Spleen (tissue), 13 donors: ENCODE measurements at places on chromosomes 1 and 21. TPM values are rescaled to one million over a fixed set of nuclear protein-coding genes. Genes with fewer than 3 reads are reported as not detected.

DNA sequence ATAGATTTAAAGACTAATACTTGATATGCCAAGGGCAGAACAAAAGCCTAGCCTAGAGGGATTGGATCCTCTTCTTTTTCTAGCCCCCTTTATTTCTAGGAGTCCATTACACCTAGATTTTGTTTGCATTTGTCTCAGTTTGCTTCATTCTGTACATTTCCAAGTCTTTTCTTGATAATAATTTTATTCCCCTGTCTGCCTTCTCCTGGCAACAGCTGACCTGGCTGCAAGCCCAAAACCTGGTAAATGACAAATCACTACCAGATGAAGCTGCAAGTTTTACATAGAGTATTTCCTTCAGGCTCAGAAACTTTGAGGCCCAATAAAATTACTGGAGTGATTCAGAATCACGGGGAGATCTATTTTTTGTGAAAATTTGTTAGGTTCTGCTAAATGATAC, 36.5 kb upstream of the LHX8 start:
- no peaks in the 10 kb centered on the region for H3K27me3 ChIP-seq
- no peak overlapping the region for H3K27ac ChIP-seq
- H3K4me1 ChIP-seq, result no peaks in the 10 kb centered on the region
- H3K4me3 ChIP-seq, result no peak overlapping the region

DNA sequence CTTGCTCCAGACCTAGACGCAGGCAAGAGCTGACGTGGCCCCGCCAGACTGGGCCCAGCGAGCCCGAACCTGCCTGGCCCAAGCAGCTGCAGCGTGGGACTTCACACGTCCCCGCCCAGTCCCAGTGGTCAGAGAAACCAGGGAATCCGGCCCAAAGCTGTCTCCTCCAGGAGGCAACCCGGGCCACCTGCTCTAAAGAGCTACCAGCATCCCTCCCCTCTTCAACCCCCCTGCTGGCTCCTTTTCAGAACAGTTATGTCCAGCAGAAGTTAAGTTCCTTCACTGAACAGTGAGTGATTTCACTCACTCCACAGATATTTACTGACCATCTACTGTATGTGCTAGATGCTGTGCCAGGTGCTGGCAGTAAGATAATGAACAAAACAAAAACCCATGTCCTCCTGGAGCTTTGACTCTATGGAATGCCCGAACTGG, 2.1 kb upstream of the EFNA1 start:
- H3K27me3 ChIP-seq, result peaks cover 44% of the 10 kb centered on the region
- peaks cover 46% of the 10 kb centered on the region for H3K4me1 ChIP-seq
- DNase-seq, result no peak
- no peak overlapping the region for H3K27ac ChIP-seq

The CFHR4 gene
- total RNA-seq, result 0.32 TPM

DNA sequence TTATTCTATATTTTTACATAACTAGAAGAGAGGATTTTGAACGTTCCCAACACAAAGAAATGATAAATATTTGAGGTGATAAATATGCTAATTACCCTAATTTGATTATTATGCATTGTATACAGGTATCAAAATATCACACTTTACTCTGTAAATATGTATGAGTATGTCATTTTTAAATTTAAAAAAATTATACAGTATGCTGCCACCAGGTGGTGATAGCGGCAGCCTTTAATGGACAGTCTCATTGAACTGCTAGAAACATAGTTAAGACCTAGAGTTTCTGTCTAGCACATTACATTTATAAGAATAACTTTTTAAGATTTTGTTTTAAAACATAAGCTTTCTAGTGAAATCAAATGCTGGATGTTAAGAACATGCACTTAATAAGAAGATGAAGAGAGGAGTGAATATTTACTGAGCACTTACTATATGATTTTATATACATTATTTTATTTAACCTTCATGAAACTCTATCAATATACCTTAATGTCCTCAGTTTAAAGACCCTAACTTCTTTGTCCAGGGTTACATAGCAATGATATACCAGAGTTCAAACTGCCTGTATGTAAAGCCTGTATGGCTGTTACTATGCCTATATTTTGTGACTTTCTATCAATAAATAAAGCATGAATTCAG, 207.1 kb downstream of the NUF2 start:
- H3K27me3 ChIP-seq, result no peaks in the 10 kb centered on the region
- no peak overlapping the region for H3K4me3 ChIP-seq
- no peaks in the 10 kb centered on the region for H3K4me1 ChIP-seq
- H3K36me3 ChIP-seq, result no peaks in the 10 kb centered on the region

- peaks cover 72% of the 10 kb centered on the region for H3K4me1 ChIP-seq
- H3K27ac ChIP-seq, result peak overlapping the region; percentile 94
- H3K27me3 ChIP-seq, result no peaks in the 10 kb centered on the region
- no peaks in the 10 kb centered on the region for H3K36me3 ChIP-seq
- no peak for DNase-seq
Measured at GRCh38 chr1:197776351-197777105, 1.2 kb upstream of the DENND1B start.

The OR2L2 gene
- total RNA-seq, result 0.84 TPM

DNA sequence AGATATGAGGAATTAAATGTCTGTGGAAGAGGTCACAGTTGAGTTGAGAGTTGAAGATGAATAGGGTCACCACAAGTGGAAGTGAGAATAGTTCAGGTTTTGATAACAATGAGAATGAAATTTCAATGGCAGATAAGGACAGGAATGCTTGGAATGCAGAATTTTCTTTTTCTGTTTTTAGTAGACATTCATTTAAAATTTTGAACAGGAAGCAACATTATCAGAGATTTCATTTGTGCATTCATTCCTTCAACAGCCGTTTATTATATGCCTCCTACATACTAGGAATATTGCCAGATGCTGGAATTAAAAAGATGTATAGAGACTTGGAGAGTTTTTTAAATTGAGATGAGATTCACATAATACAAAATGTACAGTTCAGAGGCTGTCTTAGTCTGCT, 126.8 kb downstream of the ITSN1 start:
- no peaks in the 10 kb centered on the region for H3K4me1 ChIP-seq
- H3K36me3 ChIP-seq, result peaks cover 82% of the 10 kb centered on the region
- no peaks in the 10 kb centered on the region for H3K27me3 ChIP-seq
- no peak overlapping the region for H3K4me3 ChIP-seq
- no peak for DNase-seq
- no peak overlapping the region for H3K27ac ChIP-seq

GRCh38 chr1:223716302-223716862, 4.0 kb downstream of the CAPN2 start:
- peak overlapping the region; percentile 33 for H3K27ac ChIP-seq
- H3K36me3 ChIP-seq, result peaks cover 43% of the 10 kb centered on the region
- peak; percentile 82 for DNase-seq
- H3K4me3 ChIP-seq, result peak overlapping the region; percentile 1
- H3K4me1 ChIP-seq, result peaks cover 80% of the 10 kb centered on the region

DNA sequence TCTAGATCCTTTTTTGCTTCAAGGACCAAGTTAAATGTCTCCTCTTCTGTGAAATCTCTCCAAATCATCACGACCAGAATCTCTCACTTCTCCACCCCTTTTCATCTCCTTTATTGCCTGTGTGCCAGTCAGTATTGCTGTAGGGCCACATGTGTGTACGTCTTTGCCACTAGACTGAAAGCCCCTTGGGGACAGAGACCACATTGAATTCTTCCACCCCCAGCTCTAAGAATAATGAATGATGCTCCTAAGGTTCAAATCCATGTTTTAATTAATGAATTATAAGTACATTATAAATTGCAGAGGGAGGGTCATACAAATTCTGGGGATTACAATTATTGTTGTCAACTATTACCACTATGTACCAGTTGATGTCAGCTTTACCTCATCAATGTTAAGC, 343.8 kb downstream of the USP25 start:
- DNase-seq, result no peak
- no peaks in the 10 kb centered on the region for H3K4me1 ChIP-seq
- no peaks in the 10 kb centered on the region for H3K27me3 ChIP-seq
- no peak overlapping the region for H3K4me3 ChIP-seq
- no peaks in the 10 kb centered on the region for H3K36me3 ChIP-seq
